ENCODE measurements at places on chromosomes 5 and 9.

GRCh38 chr9:121483049-121483448 lies 16.6 kb downstream of the GGTA1 start:
- DNase-seq, result peak; percentile 56

DNA sequence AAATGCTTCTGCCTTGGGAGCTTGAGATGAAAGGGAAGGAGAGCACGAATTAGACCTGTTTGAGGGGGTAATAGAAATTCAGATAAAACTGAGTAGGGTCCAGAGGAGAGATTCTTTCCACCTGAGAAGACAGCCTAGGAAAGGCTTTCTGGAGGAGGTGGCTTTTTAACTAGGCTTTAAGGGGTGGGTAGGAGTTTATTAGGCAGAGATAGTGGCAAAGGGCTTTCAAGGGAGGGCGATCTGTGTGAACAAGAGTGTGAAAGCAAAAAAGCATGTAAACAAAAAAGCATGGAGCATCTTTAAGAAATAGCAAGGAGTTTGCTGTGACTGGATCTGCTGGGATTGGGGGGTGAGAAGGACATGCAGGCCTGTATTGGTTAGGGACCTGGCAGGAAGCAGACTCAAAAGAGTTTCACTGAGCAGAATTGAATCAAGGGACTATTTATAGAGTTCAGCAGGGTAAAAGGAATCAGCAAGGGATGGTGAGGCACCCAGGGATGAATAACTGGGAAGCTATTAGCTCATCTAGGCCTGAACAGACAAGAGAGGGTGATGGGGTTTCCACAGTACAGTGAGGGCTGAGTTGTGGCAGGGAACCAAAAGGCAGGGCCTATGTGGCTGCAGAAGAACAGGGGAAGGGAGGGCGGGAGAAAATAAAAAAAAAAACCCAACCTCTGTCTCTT lies 18.8 kb downstream of the SLC1A1 start:
- no peak for DNase-seq

GRCh38 chr5:34571677-34572041 lies 84.5 kb upstream of the RAI14 start:
- no peak for DNase-seq

DNA sequence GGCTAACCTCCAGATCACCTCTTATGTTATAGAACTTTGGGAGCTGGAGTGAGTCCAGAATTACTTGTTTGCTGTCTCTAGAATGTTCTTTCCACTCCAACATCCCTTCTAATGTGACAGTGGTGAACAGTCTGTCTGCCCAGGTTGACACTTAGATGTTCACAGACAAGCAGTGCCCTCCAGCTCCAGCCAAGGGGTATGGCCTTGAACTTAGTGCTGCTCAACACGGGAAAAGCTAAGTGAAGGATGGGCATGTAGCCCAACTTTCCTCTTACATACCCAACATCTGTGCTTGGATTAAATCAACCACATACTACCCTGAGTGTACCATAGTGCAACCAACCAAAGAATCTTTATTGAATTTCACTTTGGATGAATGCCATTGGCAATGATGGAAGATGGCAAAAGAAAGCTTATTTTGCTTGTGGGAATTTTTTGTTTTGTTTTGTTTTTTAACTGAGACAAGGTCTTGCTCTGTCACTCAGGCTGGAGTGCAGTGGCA lies 201.2 kb downstream of the NXNL2 start:
- DNase-seq, result no peak

DNA sequence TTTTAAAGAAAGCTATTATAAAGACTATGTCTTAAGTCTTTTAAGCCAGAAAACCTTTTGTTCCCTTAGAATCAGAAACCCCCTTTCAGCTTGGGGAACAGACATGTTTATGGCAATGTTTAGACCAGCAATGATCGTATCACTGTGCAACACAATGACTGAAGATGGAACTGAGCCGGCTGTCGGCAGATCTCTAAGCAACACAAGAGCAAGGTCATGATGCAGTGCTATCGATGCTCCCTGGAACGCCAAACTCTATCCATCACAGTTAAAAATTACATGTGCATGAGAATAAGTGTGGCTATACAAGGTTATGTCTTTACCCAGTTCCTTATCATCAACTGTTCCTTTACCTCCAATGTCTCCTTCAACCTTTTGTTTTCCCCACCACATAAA lies 1.8 kb upstream of the RNF44 start:
- DNase-seq, result no peak

DNA sequence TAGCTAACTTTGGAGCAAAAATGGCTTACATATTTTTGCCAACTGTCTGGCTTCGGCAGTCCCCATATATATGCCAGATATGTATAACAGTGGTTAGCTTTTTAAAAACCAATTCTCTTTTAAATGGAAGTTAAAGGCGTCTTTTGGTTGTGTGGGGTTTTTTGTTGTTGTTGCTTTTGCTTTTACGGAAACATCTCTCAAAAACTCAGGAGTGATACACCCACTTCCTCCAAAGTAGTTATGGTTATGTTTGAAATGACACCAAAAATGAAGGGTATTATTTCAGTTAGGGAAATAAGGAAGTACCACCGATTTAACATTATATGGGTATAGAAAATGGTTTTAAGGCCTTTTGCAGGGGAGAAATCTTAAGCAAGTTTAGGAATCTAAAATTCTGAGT lies 2.3 kb downstream of the CNOT8 start:
- no peak for DNase-seq

GRCh38 chr5:116947691-116948528 lies 373.3 kb upstream of the SEMA6A start:
- peak; percentile 41 for DNase-seq

- DNase-seq, result no peak
These were observed 15.2 kb downstream of the NUP214 start for GRCh38 chr9:131140550-131140949.

DNA sequence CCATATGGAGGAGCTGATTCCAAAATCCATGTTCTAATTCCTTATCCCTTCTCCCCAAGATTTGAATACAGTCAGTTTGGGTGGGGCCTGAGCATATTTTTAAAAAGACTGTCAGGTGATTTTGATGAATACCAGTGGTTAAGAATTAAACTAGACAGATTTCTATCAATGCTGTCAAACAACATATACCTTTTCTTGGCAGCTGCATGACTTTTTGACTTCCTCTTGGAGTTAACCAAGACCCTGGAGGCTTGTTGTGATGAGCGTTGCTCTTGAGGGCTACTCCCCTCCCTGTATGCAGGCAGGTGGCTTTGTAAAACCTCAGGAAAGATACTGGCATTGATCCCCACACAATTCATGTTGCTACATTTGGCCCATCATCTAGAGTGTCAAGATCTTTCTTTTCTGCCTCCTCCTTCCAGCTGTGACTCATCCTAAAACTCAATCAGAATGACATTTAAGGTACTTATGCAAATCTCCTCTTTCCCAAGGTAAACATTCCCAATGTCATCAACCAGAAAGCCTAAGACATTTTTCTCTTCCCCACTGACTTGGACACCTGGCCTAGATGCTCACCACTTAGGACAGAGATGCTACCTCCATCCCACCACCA lies 61.7 kb downstream of the PPP2R2B start:
- DNase-seq, result no peak

- no peak for DNase-seq
These were observed 21.0 kb upstream of the WWC1 start for GRCh38 chr5:168270476-168270875.

DNA sequence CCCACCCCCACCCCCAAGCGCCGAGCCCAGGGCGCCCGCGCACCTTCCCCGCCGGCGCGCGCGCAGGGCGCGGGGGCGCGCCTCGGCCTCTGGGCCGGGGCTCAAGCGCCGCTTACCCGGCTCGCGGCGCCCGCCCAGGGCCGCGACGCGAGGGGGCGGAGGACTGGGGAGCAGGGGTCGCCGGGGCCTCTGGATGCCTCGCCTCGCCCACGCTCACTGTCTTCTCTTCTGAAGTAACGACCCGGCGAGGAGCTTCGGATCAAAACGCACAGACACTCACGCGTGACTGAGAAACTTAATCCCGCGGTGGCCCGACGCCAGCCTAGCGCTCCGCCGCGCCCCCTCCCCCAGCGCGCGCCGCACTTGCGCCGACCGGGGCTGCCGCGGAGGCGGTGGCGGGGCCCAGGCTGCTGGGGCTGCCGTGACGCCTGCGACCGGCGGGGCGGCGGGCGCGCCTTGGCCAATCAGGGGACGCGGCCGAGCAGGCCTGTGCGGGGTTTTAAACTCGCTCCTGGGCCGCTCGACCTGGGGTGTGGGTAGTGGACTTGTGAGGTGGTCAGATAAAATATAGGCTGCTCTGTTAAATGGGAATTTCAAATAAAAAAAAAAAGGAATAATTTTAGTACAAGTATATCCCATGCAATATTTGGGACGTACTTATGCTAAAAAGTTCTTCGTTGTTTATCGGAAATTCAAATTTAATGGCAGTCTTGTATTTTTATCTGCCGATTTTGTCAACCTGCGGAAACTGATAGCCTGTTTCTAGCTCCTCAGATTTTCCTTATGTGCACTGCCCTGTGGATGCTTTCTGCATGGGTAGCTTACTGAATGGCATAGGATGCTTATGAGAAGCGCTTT lies at the start of gene MPDZ:
Gene MPDZ (minus strand): TSS at position 409 of the 858 bp plus-strand sequence. CDS start 29,377 bp downstream, outside the sequence.
- DNase-seq, result peak; percentile 10

DNA sequence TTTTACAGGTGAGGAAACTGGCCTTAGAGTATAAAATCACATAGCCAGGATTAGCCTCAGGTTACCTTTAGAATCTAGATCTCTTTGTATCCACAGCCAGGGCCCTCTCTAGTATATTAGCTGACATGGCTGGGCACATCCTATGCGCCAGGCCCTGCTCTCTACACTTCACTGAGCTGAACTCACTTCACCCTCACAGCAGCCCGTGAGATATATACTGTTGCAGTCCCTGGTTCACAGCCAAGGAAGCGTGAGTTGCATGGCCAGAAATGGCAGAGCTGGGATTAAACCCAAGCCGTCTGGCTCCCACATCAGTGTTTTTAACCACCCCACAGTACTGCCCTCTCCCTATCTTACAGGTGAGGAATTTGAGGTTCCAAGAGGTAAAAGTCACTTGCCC lies 58.4 kb downstream of the DAB2IP start:
- no peak for DNase-seq

GRCh38 chr5:154611341-154611767 lies 133.3 kb upstream of the HAND1 start:
- DNase-seq, result no peak

DNA sequence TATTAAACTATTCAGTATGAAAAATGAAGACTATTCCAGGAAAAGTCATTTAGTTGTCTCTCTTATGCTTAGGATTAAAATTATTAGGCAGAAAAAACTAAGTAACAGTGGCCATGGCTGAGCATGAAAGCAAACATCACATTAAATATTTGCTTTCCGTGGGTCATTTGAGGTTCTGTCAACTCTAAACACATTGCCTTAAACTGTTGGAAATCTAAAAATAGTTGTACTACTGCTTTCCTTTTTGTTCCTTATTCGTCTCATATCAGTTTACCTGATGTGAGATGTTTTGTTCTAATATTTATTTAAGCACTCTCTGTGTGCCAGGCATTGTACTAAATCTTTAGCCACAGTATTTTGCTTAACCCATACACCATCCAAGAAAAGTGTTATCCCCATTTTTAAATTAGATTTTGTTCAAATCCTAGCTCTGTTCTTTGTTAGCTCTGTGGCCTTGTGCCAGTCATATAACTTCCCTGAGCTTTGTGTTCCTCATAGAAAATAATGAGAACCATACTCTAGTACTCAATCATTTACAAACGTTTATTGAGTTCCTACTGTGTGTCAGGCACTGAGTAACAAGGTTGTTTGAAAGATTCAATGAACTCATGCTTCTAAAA lies 18.7 kb upstream of the ZNF608 start:
- no peak for DNase-seq

GRCh38 chr5:6525910-6526309 lies 77.3 kb downstream of the UBE2QL1 start:
- peak; percentile 18 for DNase-seq

Measured in COLO829 (cell line).